ENCODE measurements at places on chromosomes 11 and 22.

DNA sequence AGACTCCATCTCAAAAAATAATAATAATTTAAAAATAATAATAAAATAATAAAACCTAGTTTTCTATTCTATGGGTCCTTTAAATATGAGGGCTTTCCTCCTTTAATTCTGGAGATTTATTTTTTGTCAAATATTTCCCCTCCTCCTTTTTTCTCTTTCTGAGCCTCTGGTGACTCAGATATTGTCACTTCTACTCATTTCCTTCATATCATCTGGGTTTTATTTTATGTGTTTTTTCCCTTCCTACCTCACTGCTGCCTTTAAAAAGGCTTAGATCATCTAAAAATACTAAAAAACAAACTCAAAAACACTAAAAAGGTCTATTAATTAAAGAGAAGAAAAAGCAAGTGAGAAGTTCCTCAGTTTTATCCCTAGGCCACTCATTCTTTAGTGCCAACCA, 138.9 kb downstream of the SPON1 start:
- DNase-seq, result no peak

DNA sequence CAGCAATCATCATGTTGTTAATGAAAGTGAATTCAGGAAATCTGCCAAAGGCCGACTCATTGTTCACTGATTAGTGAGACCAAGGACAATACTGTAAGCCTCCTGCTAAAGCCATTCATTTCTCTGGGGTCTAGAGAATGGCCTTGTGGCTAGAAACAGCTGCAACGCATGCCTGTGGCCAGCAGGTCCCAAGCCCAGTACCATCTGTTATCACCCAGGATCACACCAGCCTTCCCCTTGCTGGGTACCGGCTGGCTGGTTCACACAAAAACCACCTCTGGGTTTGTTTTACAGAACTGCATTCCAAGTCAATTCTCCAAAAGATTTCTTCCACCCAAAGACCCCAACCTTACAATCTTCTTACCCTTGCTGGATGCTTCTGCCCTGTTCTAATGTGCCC, 1.1 kb downstream of the PLAAT5 start:
- DNase-seq, result no peak

- no peak for DNase-seq
These were observed 4.5 kb downstream of the CD44 start for GRCh38 chr11:35143297-35144135.

GRCh38 chr11:2194877-2195755, 23.5 kb upstream of the TH start:
- DNase-seq, result peak; percentile 9

- no peak for DNase-seq
These were observed 127.1 kb upstream of the OR9Q1 start for GRCh38 chr11:57896361-57897145.

- no peak for DNase-seq
These were observed 98.8 kb downstream of the PKNOX2 start for GRCh38 chr11:125263268-125263790.

- DNase-seq, result no peak
These were observed 2.7 kb downstream of the CADM1 start for GRCh38 chr11:115501502-115501892.

DNA sequence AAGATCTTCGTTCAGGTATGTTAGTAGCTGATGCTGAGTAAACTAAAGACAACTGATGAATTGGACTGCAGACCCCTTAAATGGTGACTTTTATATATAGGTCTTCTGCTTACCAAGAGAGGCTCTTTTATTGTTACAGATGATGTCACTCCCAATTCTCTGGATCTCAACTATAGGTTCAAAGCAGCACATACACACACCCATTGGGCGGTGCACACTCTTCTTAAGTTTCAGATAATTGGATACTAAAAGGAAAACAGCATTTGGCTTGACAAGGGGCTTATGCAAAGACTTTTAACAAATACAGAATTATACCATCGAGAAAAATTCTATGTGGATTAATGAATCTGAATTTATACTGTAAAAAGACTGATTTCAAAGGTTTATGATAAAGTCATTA, at the start of gene PTH:
TSS of gene PTH (minus strand) at position 69 of the 400 bp plus-strand sequence. CDS start 3,142 bp downstream, outside the sequence.
- DNase-seq, result peak; percentile 11

- no peak for DNase-seq
These were observed 3.6 kb downstream of the RTN4RL2 start for GRCh38 chr11:57463671-57464538.

DNA sequence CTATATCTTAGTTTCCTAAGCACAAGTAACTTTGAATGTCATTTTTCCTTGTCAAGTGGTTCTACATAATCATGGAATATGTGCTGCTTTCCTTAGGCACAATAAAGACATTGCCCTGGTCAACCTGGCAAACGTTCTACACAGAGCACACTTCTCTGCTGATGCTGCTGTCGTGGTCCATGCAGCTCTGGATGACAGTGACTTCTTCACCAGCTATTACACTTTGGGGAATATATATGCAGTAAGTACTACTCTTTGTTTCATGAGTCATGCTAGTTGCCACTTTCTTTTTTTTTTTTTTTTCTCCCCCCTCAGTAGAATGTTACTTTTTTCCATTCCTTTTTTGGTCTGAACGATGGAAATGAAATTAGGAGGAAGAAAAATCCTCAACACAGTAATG, 38.5 kb downstream of the TTC17 start:
- no peak for DNase-seq

DNA sequence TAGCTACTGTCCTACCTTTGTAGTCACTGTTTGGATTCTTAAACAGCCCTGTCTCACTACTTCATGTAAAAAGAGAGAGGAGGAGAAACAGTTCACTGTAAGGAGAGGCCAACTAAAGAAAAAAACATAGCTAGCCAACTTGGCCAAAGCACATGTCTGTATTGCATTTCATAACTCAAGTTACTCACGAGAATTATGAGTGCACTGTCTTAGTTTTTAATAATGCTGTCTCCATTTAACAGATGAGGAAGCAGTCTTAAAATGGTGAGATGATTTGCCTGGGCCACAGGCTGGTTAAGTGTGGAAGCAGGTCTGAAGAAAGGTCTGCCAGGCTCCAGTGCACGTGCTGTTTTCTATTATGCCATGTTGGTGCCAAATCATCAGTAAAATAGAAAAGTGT, 104.5 kb downstream of the UVRAG start:
- DNase-seq, result no peak

- no peak for DNase-seq
These were observed 21.1 kb downstream of the RTN4R start for GRCh38 chr22:20247010-20247505.

- DNase-seq, result no peak
These were observed 266.7 kb upstream of the C11orf87 start for GRCh38 chr11:109155291-109155690.

GRCh38 chr11:107076832-107077231, 58.6 kb upstream of the GUCY1A2 start:
- DNase-seq, result no peak

DNA sequence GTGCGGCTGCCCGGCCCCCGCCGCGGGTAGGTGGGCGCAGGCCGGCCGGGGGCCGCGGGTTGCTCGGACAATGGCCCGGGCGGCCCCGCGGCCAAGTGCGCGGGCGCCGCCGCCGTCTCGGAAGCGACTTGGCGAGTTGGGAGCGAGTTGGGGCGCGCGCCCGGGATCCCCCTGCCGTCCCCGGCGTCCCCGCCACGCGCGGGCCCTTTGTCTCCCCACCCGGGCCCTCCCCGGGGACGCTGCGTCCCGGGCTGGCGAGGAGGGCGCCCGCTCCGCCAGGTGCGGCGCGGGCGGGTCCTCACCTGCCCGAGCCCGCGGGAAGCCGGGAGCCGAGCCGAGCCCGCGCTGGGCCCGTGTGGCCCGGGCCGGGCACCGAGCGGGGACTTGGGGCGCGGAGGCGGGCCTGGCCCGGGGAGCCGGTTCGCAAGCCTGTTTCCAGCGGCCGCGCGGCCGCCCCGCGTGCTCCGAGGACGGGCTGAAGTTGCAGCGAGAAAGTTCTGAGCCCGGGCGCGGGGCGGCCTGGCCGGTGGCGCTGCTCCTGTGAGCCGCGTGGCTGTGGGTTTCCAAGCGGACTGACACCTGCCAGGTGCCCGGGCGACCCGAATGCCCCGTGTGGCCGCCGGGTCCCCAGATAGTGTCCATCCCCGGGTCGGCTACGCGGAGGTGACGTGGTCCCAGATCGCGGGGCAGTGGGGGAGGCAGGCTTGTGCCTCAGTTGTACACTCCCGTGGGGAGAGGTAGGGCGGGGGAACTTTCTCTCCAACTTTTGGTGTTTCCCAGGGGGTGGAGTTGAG, 586 bp downstream of the LRP5 start:
- DNase-seq, result no peak

DNA sequence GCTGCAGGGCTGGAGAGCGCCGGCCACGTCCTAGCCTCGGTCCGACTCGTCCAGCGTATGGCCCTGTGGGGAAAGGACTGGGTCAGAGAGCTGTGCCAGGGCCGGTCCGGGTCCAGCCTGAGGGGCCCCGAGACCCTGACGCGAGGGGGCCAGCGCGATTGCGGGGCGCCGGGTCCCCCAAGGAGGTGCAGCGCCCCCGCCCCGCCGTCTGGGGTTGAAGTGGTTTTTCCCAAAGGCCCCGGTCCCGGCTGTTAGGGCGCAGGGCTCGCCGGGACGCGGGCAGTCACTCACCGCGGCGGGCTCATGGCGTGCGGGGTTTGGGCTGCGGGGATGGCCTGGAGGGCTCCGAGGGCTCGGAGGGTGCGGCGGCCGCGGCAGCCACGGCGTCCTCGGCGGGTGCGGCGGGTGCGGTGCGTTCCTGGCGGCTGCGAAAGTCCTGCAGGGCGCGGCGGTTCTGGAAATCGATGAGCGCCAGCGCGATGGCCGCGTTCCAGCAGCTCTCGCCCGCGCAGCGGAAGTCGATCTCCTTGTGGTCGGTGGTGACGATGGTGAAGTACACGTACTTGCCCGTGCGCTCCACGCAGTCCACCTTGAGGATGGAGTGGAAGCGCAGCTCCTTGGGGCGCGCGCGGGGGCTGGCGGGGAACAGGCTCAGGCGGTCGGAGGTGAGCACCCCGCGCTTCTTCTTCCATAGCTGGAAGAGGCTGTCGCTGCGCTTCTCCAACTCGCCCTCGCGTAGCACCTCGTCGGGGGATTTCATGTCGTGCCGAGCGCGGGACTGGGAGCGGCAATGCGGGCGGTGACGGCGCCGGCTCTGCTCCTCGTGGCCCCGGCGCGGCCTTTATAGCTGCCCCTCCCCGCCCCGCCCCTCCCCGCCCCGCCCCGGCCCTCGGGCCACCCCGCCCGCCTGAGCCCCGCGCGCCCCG, at the start of gene PHLDA2:
TSS of gene PHLDA2 (minus strand) at position 816 of the 926 bp plus-strand sequence. CDS start at position 760, 56 bp downstream.
- DNase-seq, result peak; percentile 20

DNA sequence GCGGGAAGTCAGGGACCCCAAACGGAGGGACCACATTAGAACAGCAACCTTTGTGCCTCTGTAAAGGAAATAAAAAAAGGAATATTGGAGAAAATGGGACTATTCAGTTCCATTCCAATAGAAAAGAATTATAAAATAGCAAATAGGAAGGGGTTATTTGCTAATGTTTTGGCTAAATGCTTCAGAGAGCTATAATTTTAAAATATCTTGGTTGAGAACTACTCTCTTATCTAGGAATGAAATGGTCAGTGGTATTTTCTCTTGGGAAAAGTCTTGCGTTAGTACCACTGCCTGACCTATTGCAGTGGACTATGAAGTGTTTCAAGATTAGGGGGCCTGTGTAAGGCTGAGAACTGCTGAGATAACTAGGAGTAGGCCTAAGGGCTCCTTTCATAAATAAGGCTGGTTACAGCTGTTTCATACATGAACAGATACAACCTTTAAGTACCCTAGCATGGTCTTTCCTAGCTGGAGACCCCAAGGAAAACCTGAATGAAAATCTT, 6.9 kb upstream of the WEE1 start:
- no peak for DNase-seq

DNA sequence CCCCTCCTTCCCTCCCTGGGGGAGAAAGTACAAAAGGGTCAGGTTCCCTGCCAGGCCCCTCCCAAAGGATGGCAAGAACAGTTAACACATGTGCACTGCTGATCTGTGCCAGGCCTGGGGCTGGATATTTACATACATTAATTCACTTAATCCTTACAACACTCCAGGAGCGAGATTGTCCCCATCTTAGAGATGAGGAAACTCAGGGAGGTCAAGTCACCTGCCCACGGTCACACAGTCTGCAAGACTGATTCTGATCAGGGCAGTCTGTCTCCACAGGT, 36.5 kb downstream of the NECTIN1 start:
- DNase-seq, result no peak

All from NCI-H748 treated with DMSO at 0.1 percent for 48 hours (cell line).